ENCODE measurements at places on chromosomes 4 and X. TPM values are rescaled to one million over a fixed set of nuclear protein-coding genes. Genes with fewer than 3 reads are reported as not detected.

The PDLIM5 gene
- 25.9 TPM for total RNA-seq

The PCDH18 gene
- not detected for total RNA-seq

The SLC39A8 gene
- total RNA-seq, result 46.9 TPM

The YY2 gene
- total RNA-seq, result 0.88 TPM

The KLF8 gene
- total RNA-seq, result 5.4 TPM

The CXCL6 gene
- not detected for total RNA-seq

Measured in activated CD4-positive, alpha-beta T cell treated with anti-CD3 and anti-CD28 coated beads for 36 hours (primary cell).